ENCODE measurements at places on chromosomes 2 and 18.

- no peak for DNase-seq
Measured at GRCh38 chr2:179545024-179545423, 280.4 kb upstream of the SESTD1 start.

DNA sequence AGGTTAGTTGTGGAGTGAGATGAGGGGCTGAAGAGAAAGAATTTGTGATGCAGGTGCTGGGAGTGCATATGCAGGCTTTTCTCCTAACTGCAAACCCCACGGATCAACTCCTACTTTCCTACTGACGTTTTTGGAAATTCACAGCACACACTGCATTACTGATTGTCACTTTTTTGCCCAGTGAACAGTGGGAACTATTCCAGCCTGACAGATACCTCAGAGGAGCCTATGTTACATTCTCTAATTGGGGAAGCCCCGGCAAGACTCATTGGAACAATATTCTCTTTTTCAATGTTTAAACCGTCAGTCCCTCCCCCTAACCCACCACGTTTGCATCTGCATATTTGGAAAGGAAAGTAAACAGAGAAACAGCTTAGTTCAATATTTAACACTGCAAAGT, 126.2 kb downstream of the DPP4 start:
- no peak for DNase-seq

DNA sequence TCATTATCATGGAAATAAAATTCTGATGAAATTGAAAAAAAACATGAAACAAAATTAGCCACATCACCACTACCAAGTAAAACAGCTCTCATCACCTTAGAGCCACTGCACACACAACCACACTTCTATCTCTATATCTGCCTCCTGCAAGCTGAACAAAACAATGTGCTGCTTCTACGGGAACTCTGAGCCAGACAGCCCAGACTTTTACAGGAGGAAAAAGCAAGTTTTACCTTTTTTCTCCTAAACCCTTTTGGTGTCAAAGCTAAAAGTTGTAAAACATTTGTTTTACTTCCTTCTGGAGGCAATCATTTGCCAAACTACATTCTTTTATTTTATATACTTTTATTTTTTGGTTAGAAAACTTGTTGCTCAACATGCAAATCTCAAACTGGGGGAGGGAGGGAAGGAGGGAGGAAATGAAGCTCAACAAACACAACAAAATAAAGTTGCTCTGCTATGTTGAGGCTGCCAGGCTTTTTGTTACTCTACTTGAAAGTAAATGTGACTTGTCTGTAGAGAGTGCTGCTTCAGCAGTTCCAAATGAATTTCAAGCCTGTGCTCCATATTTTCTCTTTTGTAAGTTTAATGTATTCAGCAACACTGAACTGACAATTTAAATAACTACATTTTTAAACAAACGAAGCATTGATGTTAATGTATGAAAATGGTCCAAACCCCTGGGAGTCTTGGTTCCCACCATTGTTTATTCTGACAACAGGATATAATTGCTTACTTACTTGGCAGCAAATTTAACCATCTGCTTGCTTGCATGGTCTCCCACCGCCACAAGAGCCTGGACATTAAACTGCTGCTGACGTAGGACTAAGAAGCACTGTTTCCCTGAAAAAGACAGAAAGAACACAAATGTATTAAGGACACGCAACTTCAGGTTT, 24.5 kb downstream of the DARS1 start:
- DNase-seq: no peak

DNA sequence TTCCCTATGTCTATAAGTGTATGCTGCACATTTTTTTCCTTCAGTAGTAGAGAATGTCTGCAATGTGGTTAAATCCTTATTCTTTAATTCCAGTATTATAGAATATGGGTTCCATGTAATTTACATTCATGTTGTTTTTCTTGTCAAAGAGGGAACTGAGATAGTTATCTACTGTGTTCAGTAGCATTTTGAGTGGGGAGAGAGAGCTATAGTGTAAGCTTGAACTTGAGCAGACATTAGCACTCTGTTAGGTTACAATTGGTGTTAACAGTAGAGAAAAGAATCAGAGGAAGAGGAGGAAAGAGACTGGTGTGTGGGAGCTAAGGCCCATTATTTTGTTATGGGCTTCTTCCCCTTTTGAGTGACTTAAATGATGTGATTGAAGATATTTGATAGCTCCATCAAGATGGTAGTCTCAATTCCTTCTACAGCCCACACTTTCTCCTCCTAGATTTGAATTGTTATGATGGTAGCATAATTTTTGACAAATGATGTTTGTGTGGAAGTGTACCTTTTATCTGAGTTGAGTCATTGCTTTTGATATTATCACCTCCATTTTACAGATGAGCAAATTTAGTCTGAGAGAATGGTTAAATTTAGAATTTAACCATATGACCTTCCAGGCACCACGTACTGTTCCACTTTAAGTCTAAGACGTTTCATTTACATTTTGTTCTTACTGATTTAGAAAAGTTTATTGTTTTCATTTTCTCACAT, 71.3 kb downstream of the FMNL2 start:
- no peak for DNase-seq

GRCh38 chr2:39154944-39155343, 34.1 kb upstream of the SOS1 start:
- DNase-seq: no peak

GRCh38 chr18:50199921-50200320, 5.0 kb upstream of the MYO5B start:
- peak; percentile 50 for DNase-seq

- DNase-seq: no peak
Measured at GRCh38 chr2:85712849-85713612, 18.9 kb downstream of the GNLY start.
